ENCODE measurements at places on chromosomes 16 and 17.

DNA sequence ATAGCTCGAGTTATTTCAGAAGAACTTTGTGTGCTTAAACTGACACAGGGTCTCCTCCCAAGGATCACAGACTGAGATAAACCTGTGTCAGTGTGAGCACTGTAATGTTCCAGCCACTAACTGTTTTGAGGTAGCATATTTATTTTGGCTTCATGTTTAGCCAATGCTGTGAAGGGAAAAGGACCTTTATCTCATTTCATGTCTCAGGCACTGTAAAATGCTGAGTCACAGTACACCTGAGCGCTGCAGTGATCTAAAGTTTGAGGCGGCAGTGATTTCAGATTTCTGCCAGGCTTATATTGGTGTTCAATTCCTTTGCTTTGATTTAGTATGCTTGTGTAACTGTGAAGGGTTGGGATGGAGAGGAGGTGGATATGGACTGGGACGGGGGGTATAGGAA is 3.1 kb upstream of the DNAJA2 start:
- no peak for DNase-seq

GRCh38 chr16:85088570-85089199 is 23.6 kb downstream of the CIBAR2 start:
- no peak for DNase-seq

- no peak for DNase-seq
Measured at GRCh38 chr16:7086822-7087616, 245.6 kb upstream of the RBFOX1 start.

GRCh38 chr17:78658281-78658785 is 81.1 kb upstream of the DNAH17 start:
- DNase-seq: no peak

- no peak for DNase-seq
Measured at GRCh38 chr17:31158746-31159377, 64.1 kb downstream of the NF1 start.

DNA sequence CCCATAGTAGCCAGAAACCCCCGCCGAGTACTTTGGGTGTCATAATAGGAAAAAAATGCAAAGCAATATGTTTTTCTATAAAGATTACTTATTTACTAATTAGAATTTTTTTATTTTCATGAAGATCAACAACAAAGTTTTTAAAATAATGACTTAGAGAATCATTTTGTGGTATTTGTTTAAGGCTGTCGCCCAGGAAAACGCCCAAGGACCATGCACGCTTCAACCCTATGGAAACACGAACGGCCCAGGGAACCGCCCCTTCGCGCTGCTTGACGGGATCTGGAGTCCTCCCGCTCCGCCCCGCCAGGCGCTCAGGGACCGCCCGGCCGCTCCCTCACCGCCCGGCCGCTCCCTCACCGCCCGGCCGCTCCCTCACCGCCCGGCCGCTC is 408 bp upstream of the KPNA2 start:
- peak; percentile 87 for DNase-seq

DNA sequence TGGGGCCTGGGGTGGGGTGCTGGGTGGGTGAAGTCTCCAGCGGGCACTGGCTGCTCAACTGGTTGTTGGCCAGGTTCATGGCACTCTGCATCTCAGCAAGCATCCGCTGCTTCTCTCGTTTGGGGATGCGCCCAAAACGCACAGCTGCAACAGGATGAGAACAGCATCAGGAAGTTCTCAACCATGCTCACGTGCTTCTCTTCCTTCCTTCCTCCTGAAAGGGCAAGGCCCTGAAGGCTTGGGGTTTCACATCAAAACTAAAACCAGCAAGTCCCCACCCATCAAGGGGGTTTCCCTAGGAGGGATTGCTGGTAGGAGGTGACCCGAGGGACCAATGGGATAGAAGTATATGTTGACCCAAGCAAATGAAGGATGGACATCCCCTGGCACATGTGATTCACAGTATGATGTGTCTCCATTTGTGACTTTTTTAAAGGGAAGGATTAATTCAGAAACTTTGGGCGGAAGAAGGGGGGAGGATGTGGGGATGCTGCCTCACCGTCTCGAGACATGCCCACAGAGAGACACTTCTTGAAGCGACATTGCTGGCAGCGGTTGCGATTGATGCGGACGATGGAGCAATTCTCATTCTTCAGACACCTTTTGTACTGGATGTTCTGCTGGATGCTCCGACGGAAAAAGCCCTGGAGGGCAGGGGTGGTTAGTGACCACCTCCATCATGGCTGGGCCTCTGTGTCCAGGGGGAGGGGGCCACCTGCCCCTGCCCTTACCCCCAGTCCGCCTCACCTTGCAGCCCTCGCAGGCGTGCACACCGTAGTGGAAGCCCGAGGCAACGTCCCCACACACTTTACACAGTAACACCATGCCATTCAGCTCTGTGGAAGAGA is 4.2 kb downstream of the NR1D1 start:
- peak; percentile 53 for DNase-seq

GRCh38 chr16:73150786-73151185 is 102.9 kb upstream of the ZFHX3 start:
- DNase-seq: no peak

- DNase-seq: no peak
Measured at GRCh38 chr17:66791347-66791746, 43.6 kb upstream of the CACNG5 start.

- no peak for DNase-seq
Measured at GRCh38 chr17:79826204-79826680, 13.0 kb downstream of the CBX4 start.

- no peak for DNase-seq
Measured at GRCh38 chr16:66274335-66275110, 92.0 kb upstream of the CDH5 start.
